H9 (cell line): ENCODE measurements at places on chromosomes 16 and 17. TPM values are rescaled to one million over a fixed set of nuclear protein-coding genes. Genes with fewer than 3 reads are reported as not detected.

The WRAP53 gene
- 27.0 and 29.8 TPM in 2 replicates for total RNA-seq

The ZG16B gene
- total RNA-seq = not detected in 2 replicates

The MYH1 gene
- not detected in 2 replicates for total RNA-seq

The SCARF1 gene
- 2.1 and 2.4 TPM in 2 replicates for total RNA-seq

The PRAC2 gene
- not detected in 2 replicates for total RNA-seq

DNA sequence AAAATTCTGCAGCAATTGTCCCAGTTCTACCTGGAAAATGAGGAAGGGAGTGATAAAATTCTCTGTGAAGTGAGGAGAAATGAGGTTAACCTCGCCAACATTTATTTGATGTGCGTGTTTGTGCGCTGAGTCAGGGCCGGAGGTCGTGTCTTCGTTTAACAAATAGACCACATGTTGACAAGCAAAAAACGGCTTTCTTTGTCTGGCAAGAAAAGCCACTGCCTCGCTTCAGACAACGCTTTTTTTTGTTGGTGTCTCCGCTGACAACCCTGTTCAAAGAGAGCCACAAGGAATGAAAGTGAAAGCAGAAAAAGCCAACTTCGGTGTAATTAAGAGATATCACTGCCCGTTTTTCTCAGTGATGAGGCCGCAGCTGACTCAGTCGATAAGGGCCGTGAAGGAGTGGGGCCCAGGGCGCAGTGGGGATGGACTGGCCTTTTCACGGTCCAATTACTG, 510.6 kb downstream of the CDH13 start:
- DNase-seq = no peak

- DNase-seq = no peak
These were observed 656.0 kb upstream of the KIF2B start for GRCh38 chr17:53166731-53167130.

GRCh38 chr17:76822184-76822778, 45.9 kb upstream of the MGAT5B start:
- DNase-seq = no peak

GRCh38 chr17:72385475-72385874, 264.7 kb downstream of the SOX9 start:
- no peak for DNase-seq

GRCh38 chr17:6109536-6109935, 39.4 kb downstream of the WSCD1 start:
- DNase-seq = no peak

DNA sequence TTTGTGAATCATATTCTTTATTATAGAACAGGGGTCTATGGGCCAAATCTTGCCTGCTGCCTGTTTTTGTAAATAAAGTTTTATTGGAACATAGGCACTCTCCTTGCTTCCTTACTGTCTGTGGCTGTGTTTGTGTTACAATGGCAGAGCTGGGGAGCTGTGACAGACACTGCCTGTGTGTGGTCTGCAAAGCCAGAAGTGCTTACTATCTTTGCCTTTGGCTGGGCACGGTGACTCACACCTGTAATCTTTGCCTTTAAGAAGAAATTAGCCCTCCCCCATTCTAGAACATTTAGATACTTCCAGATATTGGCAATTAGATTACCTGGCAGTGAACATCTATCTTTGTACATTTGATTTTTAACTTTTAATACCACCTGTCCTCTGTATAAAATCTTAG, 308.3 kb downstream of the FOXL1 start:
- DNase-seq = no peak

DNA sequence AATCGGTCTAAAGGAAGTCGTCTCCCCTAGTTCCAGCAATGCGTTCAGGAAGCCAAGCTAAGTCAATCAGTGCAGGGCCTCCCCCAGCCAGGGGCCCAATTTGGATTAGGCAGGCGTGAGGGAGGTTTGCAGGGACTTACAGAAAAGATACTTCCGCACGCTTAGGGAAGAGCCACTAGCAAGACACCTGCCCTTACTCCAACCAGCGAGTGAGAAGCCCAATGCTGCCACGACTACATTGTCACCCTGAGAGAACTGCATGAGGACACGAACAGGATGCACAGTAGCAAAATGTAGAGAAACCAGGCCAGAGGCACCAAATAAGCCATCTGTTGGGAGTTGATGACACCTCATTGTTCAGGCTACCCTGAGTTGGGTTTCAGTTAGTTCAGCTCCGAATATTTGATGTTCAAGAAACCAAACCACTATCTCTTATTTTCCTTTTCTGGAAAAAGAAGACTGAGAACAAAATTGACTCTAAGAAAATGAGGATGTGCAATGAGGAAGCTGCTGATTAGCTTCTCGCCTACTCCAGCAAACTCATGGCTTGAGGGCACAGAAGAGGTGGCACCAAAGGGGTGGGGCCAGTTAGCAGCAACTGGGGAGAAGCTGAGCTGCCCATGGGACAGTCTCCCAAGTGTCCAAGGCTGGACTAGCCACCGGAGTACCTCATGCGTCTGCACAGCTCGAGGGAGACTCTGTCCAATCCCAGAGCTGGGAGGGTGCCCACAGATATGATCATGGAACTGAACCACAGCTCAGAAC, 29.3 kb downstream of the TK2 start:
- DNase-seq = no peak

- DNase-seq = no peak
These were observed 33.8 kb downstream of the EPN2 start for GRCh38 chr17:19270704-19271611.

DNA sequence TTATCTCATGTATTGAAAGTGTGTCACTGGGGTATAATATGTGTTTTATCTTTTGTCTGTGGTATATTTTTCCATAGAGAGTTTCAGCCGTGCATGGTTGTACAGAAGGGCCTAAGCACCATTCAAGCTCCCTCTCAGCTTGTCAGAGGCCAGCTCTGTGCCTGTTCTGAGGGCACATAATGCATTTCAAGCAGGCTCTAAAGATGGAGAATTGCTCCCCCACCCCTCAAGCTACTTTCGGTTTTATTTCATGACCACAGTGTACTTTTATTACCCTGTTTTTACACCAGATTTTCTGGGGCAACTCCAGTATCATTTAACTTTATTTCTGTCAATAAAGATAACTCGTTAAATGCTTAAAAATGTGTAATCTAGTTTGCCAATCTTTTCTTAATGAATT, 131.7 kb downstream of the SHISA6 start:
- no peak for DNase-seq

- DNase-seq = no peak
These were observed 15.9 kb downstream of the PSMB3 start for GRCh38 chr17:38768417-38768816.

DNA sequence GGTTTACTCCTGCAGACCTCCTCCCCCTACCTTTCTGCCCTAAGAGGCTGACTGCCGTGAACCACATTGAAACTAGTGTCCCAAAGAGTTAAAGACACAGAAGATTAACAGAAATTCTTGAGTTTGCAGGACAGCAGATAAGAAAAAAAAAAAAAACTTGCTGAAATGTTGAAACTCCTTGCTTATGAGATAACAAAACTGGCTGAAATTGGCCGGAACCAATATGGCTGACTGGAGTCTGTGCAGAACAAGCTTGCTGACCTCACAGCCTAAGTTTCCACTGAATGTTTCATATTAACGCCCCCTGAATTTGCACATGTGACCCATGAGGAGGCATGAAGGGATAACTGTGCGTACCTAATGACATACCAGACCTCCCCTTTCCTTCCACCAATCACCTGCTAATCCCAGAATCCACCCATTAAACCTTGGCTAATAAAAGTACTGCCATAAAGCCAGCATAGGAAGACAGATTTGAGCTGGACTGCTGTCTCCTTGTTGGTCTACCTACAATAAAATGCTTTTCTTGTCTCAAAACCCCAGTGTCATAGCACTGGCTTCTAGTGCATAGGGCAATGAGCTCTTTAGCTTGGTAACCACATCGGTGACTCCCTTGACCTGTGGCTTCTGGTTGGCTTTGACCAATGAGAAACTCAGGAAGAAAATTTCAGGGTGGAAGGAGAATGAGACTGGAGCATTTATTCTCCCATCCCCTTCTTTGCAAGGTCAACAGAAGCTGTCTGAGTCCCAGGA, 80.1 kb downstream of the PMP22 start:
- no peak for DNase-seq

GRCh38 chr17:8534498-8535188, 95.9 kb downstream of the MYH10 start:
- DNase-seq = no peak

GRCh38 chr16:55333684-55334083, 9.7 kb downstream of the IRX6 start:
- DNase-seq = no peak

GRCh38 chr16:76059186-76059585, 218.0 kb upstream of the CNTNAP4 start:
- DNase-seq = no peak
